MM.1S (cell line): ENCODE measurements at places on chromosomes 3 and 15.

DNA sequence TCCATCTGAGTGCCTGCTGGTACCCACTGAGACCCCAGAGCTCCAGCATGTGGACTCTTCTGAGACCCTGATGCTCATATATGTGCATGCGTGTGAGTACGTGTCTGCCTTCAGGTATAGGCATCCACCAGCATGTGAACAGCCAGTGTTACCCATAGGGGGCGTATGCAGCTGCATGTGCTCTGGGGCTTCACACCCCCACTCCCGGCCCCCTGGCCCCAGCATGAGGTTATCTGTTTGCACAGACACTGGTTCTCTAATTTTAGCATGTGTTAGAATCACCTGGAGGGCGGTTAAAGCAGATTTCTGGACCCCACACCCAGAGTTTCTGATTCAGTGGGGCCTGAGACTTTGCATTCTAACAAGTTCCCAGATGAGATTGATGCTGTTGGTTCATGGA lies 824 bp upstream of the CILP start:
- no peak for DNase-seq

- no peak for DNase-seq
Measured at GRCh38 chr3:15269091-15269989, 63.0 kb downstream of the SH3BP5 start.

DNA sequence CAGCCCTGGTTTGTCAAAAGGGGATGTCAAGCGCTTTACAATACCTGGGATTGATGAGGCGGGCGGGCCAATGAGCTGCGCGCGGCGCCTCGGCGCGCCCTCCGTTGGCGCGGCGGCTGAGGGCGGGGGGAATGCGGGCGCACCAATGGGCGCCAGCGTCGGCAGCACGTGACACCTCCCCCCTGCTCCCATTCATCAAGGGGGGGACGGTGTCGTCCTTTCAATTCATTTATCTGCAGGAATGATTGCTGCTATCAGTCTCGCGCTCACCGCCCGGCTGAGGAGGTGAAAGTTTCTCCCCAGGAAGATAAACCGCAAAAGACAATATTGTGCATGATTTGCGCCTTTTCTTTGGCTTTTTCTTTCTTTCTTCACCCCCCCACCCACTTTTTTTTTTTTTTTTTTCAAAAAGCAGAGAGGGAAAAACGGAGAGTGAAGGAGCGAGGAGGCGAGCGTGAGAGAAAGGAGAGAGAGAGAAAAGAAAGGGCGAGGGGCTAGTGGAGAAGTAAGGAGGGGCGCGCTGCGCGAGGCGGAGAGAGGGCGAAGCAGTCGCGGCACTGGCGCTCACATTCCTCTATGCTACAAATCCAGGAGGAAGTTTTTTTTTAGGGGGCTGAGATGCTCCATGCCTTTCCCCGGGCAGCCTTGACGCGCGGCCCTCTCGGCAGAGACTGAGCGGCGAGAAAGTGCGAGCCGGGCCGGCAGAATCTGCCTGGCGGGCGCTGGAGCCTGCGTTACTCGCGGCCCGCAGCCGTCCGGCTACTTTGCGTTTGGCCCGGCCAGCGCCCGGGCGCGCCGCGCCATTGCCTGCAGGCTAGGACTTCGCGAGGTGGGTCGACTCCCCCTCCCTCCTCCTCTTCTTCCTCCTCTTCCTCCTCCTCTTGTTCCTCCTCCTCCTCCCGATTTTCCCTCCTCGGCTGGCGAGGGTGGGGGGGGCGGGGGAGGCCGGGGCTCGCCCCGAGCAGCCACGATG lies at the start of gene ZIC1:
Gene ZIC1, plus strand, starts transcription at position 223 of the 973 bp plus-strand sequence. Its CDS starts 748 bp downstream, at position 971.
- no peak for DNase-seq

- DNase-seq: peak; percentile 23
Measured at GRCh38 chr3:3666664-3667063, 132.6 kb upstream of the LRRN1 start.

GRCh38 chr3:188817935-188818269 lies 353.9 kb upstream of the TPRG1 start:
- DNase-seq: no peak

DNA sequence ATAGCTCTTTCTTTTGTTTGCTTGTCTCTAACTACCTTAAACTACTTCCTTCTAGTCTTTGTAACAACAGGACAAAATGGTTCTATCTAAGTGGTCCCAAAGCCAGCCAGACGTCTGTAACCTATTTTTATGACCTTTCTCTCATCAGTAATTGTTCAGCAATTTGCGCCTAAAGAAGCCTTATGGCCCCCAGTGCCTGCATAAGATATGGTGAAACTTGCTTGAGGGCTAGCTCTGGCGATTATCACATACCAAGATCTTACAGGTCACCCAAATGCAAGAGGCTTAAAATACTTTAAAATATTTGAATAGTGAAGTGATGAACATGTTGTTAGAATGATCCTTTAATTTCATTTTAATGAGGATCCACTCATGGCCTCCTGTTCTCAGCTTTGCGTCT lies 369.4 kb downstream of the SOX2 start:
- no peak for DNase-seq

DNA sequence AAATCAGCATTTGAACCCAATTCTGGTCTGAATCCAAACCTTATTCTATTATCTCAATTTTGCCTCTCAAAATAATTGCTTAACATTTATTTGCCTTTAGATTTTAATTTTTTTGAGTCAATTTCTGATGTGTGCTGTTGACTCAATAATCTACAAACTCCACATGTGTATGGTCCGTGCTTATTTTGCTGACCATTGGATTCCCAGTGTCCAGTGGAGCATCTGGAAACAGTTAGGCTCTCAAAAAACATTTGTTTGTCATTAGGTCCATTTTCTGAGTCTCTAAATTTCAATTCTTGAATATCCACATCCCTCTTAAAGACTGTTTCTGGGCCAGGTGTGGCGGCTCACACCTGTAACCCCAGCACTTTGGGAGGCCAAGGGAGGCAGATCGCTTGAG lies 19.2 kb upstream of the MYZAP start:
- no peak for DNase-seq
